GM23338 (cell line): ENCODE measurements at places on chromosomes 7 and 10. TPM values are rescaled to one million over a fixed set of nuclear protein-coding genes. Genes with fewer than 3 reads are reported as not detected.

DNA sequence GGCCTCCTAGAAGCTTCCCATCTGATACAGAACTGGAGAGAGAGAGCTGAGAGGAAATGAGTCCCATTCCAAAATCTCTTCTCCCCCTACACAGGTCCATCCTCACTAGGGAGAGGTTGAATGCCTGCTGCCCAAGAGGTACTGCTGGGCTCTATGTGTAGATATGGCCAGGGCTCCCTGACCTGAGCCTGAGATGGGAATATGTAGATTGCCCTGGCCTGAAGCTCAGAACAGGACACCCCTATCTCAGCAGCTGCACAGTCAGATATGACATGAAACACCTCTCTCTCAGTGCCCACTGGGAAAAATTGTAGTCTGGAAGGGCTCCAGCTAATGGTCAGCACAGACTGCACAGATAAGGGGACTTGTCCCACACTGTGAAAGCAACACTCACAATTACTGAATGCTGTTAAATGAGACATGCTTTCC is 3.1 kb upstream of the IFIT1B start:
- no peak for DNase-seq

The FEZF1 gene
- 1.7 and 2.3 TPM in 2 replicates for total RNA-seq

The SP8 gene
- 4.4 and 6.7 TPM in 2 replicates for total RNA-seq

DNA sequence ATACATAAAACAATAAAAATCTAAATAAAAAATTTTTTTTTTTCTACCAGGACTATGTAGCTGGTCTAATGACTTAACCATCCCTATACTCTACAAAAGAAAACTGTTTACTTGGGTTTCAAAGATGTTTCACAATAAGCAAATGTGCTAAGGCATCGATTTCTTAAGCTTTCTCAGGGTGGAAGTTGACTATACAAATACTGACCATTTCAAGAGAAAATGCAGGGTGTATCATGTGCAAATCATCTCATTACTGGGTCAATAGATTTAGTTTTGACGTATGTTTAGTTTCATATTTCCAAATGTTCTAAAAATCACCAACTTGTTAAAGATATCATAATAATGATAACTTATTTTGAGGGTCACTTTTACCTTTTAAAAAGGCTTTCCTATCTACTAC is 7.5 kb downstream of the NRP1 start:
- DNase-seq, result no peak

The EVX1 gene
- not detected in 2 replicates for total RNA-seq

- no peak for DNase-seq
These were observed 71.0 kb upstream of the ZNF479 start for GRCh38 chr7:57203161-57203791.

DNA sequence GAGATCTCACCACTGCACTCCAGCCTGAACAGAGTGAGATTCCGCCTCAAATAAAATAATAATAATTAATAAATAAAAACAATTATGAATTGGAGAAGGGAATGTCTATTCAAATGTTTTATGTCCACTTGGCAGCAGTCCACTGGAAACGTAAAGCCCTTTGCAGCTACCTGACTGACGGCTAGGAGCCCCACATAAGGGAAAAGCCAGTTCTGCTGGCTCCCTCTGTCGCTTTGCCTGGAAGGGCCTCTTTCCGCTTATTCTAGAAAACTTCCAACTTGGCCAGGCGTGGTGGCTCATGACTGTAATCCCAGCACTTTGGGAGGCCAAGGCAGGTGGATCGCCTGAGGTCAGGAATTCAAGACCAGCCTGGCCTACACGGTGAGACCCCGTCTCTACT is 6.1 kb upstream of the TNS3 start:
- no peak for DNase-seq

The PDGFA gene
- 32.2 and 43.1 TPM in 2 replicates for total RNA-seq

DNA sequence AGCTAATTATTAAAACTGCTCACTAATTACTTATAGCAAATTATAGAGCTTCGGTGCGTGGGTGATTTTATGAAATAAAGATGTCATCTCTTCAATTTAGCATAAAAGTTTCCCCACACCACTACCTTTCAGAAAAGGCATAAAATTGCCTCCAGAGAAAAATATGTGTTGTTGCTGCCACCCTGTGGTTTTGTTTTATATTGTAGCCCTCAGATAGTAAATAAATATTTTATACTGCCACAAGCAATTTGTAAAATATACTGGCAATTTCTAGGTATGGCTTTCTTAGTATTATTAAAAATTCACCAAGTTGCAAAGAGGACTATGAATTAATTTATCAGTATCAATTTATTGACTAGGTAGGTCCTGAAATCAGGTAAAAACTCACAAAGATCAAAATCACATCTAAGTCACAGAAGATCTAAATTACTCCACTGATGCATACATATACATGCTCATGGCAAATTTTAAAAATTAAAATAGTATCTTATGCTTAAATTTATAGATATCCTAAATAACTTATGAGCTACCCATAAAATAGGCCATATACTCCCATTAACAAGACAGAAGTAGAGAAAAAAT is 26.5 kb downstream of the ASNS start:
- peak; percentile 55 for DNase-seq

- no peak for DNase-seq
These were observed 232.7 kb downstream of the LRMDA start for GRCh38 chr10:75663947-75664664.

DNA sequence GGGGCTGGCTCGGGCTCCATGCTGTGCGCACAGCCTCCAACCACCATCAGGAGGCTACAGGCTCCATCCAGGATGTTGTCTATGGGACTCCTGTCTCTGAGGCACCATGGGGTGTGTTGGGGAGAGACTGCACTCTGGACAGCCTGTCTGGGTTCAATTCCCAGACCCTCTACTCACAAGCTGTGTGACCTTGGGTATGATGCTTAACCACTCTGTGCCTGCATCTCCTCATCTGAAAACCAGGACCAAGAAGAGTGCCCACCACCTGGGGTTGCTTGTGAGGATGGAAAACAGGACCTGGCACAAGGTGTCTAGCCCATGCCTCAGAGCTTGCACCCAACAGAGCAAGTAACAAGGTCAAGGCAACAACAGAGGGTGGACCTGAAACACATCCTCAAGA is 109.8 kb downstream of the KCNMA1 start:
- DNase-seq, result no peak

GRCh38 chr10:2121929-2122328 is 384.6 kb upstream of the ADARB2 start:
- no peak for DNase-seq
